NCI-H510A treated with DMSO at 0.1 percent for 48 hours (cell line): ENCODE measurements at places on chromosomes 7 and 10.

DNA sequence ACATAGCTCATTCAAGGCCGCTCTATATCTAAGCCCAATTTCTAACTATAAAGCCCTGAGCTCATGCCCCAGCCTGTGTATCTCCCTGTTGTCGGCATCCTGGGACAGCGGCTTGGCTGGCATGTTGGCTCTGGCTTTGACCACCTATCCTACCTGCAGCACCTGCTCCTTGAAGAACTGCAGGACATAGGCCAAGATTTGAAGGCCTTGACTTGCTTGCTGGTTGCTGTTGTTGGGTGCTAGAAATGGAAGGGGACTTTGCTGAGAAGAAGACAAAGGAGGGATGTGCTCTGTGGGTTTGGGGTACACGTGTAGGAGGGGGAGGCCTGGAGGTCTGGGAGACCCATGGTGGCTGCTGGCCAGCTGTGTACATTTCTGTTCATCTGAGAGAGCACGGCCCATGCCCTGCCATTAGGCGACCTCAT is 11.1 kb downstream of the PNLIPRP2 start:
- no peak for DNase-seq

- no peak for DNase-seq
These were observed 95.6 kb downstream of the SNX13 start for GRCh38 chr7:17844514-17845196.

GRCh38 chr10:104330168-104331110 is 7.8 kb downstream of the ITPRIP start:
- no peak for DNase-seq

DNA sequence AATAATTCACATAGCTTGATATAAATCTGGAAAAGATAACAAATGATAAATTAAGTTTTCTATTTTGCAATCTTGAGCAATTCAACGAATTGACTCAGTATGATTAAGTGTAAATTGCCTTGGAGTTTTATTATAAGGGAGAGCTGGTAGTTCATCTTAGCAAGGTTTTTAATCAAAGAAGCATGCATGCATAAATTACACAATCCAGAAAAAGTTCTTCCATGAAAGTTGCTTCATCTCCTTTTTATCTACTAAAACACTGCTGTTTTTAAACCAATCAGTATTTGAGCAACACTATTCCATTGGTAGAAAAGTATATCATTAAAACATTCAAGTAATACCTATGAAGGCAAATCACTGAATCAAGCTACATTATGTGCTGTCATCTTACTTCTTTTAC is 47.6 kb downstream of the POT1 start:
- no peak for DNase-seq

GRCh38 chr10:126212738-126213137 is 175.5 kb downstream of the ADAM12 start:
- no peak for DNase-seq

- no peak for DNase-seq
These were observed 124.5 kb downstream of the TMEM168 start for GRCh38 chr7:112665709-112666108.

DNA sequence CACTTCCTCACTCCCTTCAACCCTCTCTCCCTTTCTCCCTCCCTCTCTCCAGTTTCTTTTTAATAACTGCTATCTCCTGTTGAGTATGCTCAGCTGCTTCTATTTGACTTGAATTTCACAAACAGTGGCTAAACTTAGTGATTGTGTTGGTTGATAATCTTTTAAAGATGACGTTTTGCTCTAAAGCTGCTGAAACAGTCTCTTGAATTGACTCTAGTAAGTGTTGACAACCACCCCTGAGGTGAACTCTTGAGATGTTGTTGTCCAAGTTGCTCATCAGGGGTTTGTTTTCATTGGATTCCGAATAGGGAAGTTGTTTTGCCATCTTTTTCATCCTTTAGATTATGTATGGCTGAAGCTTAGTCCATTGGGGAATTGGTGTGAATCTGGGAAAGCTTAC is 176.2 kb downstream of the TWIST1 start:
- no peak for DNase-seq

- no peak for DNase-seq
These were observed 3.3 kb upstream of the SEC31B start for GRCh38 chr10:100522945-100523344.
